MG63 (cell line): ENCODE measurements at places on chromosomes 2 and 18. TPM values are rescaled to one million over a fixed set of nuclear protein-coding genes. Genes with fewer than 3 reads are reported as not detected.

DNA sequence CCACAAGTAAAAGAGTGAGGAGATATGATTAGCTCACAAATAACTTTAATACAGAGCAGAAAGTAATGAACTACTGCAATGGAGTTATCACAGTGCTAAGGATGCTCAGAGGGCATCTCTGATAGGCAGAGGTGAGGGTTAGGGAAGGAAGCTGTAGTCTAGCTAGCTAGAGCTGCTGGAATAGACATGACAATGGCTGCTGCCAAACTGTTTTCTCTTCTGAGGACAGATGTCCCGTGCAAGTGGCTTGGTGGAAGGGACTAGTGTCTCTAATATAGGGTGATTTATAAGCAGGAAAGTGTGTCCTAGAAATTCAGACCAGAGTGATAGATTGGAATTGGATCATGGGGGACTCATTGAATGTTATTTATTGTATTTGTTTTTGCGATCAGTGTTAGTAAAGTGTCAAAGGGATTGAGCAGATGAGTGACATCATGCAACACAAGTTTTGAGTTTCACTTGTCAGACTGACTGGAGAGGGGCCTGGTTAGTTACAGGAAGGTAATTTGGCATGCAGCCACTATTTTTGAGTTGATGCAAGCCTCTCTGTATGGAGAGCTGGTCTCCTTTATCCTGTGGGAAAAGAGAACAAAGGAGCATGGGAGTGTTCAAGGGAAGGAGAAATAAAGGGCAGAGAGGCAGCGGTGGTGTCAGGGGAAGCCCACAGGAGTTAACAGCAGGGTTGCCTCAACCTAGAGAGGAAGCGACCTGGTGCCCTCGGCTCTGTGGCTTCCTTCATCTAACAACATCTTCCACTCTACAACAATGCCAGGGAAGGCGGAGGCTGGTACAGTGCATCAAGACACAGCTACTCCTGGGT lies 1.9 kb downstream of the CTLA4 start:
- DNase-seq = no peak

DNA sequence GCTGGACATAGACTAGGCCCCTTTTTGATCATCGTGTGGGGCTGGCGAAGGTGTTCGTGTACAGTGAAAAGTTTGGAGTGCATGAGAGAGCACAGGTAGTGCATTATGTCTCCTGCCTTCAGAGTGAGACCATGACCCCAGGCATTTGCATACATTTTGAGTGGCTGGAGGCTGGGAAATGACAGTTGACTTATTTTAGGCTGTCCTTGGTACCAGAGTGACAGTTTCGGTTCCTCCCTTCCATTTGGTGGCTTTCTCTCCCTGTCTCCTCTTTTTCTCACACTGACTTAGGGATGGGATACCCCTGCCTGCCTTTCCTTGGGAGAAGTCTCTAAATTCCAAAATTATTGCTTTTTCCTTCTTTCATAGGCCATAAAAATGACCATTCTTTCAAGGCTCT lies 20.1 kb downstream of the SERPINB12 start:
- DNase-seq = no peak

The C2orf78 gene
- total RNA-seq = not detected in 2 replicates

The SLC40A1 gene
- total RNA-seq = 0.13 TPM in 1 of 2 replicates, not detected in the other
